Right ventricle myocardium superior (tissue), 1 donor: ENCODE measurements at places on chromosomes 16 and 17. TPM values are rescaled to one million over a fixed set of nuclear protein-coding genes. Genes with fewer than 3 reads are reported as not detected.

Gene ZNF646
- 8.3 TPM for total RNA-seq

Gene MYL11
- total RNA-seq = not detected

DNA sequence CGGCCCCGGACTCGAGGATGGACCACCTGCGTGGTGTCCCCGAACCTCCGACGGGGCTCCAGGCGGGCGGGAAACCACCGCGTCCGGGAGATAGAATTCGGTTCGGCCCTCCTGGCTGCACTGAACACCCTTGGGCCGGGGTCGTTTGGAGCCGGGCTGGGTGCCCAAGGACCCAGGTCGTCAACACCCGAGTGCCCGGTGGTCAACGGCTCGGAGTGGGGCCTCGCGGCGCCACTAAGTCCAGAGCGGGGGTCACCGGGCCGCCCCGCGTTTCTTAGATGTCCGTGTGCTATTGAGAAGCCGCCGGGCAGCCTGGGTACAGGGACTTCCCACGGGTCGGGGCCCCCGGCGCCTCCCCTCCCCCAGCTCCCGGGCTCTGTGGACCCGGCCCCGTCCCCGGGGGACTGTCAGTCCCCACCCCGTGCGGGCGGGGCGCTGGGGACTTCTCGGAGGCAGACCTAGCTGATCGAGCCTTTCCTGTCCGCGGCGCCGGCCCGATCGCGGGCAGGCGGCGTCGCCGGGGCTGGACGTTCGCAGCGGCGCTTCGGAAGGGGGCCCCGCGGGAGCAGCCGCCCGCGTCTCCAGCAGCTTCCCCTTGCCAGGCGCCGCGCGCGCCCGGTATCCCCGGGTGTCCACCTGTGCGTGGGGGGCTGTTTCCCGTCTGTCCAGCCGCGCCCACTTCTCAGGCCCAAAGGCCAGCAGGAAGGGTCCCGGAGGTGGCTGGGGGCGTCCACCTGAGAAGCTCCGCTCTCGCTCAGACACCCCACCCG lies 655 bp upstream of the NPTX1 start:
- no peak for DNase-seq

GRCh38 chr17:56887552-56888467 lies 26.0 kb downstream of the TRIM25 start:
- no peak for DNase-seq

DNA sequence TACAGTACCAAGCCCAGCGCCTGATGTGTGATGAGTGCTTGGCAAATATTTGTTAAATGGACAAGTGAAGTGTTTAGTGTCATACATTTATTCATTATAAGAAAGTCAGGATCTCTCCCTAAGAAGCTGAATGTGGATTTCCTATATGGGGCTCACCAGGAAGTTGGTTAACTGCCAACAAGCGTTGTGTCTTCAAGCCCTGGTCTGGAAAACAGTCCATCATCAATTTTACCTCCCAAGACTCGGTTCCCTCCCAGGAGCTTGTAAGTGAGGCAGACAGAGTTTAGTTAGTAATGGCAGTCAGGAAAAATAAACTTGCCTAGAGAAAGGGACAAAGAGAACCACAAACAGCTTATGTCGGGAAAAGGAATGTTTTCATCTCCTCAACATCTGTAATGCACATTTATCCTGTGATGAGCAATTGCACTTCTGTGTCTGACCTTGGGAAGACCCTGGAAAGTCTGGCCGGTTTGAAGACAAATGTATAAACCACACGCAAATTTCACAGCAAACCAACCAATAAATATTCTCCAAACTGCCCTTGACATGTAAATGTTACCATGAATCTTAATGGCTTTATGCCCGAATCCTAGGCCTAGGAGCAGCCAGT lies 28.3 kb downstream of the C16orf95 start:
- no peak for DNase-seq

GRCh38 chr16:54597222-54597621 lies 310.6 kb upstream of the IRX3 start:
- no peak for DNase-seq

DNA sequence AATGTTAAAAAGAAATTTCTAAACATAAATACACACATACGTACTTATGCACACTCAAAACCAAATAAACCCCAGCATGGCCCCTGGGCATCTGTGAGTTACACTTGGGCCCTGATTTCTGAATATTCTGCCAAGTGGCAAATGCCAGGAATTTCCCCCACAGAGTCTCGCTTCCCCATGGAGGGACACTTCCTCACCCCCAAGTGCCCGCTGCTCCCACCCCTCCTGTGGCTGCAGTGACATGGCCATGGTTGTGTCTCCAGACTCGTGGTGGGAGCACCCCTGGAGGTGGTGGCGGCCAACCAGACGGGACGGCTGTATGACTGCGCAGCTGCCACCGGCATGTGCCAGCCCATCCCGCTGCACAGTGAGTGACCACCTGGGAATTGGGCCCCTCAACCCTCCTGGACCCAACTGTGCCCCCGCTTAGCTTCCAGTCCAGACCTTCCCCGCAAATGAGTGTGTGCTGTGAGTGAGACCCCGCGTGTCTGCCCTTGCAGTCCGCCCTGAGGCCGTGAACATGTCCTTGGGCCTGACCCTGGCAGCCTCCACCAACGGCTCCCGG lies 4.0 kb downstream of the ITGAD start:
- DNase-seq = no peak

GRCh38 chr17:13596241-13596923 lies 5.3 kb downstream of the HS3ST3A1 start:
- no peak for DNase-seq
